ENCODE measurements at places on chromosomes 2 and 18. TPM values are rescaled to one million over a fixed set of nuclear protein-coding genes. Genes with fewer than 3 reads are reported as not detected.

DNA sequence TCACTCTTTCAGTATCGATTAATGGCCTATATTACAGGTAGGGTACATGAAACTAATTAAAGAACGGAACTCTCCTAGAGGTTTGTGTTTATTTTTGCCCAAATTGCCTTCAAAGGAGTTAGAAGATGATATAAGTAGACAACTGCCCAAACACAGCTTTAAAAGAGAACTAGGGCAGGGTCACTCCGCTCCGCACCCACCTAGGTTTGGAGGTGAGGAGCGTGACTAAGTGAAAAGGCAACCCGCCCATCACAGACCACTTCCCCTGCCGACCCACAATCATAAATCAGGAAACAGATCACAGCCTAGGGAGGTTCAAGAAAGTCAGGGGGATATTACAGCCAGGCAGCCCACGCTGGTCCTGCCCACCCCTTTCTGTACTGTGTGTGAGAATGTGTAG, 166.7 kb downstream of the C1D start:
- no peak for DNase-seq

- DNase-seq = no peak
These were observed 15.5 kb downstream of the CCNT2 start for GRCh38 chr2:134934150-134934549.

- no peak for DNase-seq
These were observed 191.6 kb downstream of the GLI2 start for GRCh38 chr2:120927265-120927628.

GRCh38 chr2:30710461-30710860, 96.8 kb downstream of the CAPN13 start:
- peak; percentile 33 for DNase-seq

GRCh38 chr18:22176420-22177326, 7.3 kb downstream of the GATA6 start:
- DNase-seq = no peak

GRCh38 chr2:106885971-106886915, at the start of gene ST6GAL2:
Gene ST6GAL2 (minus strand): TSS chr2:106886167. CDS start chr2:106843977, 42,190 bp downstream.
- DNase-seq = no peak

DNA sequence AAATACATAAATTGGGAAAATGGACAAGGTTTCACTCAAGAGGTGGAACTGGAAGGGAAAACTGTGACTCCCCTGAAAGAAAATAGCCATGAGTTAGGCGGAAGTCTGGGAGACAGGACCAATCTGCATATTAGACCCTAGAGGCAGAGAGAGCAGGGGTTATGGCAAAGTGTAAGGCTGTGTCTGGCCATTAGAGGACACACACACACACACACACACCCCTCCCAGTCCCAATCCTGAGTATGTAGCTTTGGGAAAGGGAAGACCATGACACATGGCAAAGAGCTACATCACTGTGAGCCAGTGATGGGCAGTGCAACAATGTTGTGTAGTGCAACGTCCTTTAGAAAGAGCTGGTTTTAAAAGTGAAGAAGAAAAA, 479.9 kb upstream of the NXPH2 start:
- DNase-seq = no peak

DNA sequence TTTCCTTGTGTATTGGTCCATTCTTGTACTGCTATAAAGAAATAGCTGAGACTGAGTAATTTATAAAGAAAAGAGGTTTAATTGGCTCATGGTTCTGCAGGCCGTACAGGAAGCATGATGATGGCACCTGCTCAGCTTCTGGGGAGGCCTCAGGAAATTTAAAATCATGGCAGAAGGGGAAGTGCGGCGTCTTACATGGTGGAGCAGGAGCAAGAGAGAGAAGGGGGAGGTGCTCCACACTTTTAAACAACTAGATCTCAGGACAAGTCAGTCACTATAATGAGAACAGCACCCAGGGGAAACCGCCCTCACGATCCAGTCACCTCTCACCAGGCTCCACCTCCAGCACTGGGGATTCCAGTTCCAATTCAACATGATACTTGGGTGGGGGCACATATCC, 54.3 kb downstream of the MSH2 start:
- DNase-seq = no peak

DNA sequence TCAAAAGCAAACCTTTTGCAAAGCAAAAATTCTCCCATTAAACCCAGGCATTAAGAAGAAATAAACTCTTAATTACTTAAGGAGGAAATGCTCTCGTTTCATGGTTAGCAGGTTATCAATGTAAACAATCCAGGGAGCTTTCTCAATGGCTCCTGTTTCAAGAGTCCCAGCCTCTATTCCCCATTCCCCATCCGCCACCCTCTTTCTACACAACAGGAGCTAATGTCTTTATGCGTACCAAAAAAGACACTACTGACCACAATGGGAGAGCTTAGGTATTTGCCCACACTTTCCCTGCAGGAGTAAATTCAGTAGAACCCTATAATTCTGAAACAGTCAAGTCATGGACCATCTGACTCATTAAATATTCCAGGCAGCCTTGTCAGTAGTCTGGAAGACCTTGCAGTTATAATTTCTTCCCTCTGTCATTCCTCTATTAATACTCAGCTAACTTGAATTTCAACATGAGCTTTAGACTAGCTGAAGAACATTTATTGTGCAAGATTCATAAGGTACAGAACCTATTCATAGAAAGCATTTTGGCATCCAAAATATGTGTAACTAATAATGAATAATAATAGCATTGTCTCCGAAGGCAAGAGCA, 48.6 kb downstream of the SLC8A1 start:
- no peak for DNase-seq

GRCh38 chr2:97919858-97920257, 75.9 kb downstream of the TMEM131 start:
- no peak for DNase-seq

Gene CKAP2L
- 62.2 TPM for total RNA-seq

Gene STAMBP
- 58.8 TPM for total RNA-seq

Gene RAX
- not detected for total RNA-seq

Gene LDAH
- total RNA-seq = 21.3 TPM

Gene INO80C
- total RNA-seq = 18.5 TPM

Gene HOXD10
- total RNA-seq = not detected

Gene CD207
- total RNA-seq = not detected
